ENCODE measurements at places on chromosomes 16 and 17.
A peak's percentile ranks its signal among the peaks of the same experiment; 100 is the strongest.

DNA sequence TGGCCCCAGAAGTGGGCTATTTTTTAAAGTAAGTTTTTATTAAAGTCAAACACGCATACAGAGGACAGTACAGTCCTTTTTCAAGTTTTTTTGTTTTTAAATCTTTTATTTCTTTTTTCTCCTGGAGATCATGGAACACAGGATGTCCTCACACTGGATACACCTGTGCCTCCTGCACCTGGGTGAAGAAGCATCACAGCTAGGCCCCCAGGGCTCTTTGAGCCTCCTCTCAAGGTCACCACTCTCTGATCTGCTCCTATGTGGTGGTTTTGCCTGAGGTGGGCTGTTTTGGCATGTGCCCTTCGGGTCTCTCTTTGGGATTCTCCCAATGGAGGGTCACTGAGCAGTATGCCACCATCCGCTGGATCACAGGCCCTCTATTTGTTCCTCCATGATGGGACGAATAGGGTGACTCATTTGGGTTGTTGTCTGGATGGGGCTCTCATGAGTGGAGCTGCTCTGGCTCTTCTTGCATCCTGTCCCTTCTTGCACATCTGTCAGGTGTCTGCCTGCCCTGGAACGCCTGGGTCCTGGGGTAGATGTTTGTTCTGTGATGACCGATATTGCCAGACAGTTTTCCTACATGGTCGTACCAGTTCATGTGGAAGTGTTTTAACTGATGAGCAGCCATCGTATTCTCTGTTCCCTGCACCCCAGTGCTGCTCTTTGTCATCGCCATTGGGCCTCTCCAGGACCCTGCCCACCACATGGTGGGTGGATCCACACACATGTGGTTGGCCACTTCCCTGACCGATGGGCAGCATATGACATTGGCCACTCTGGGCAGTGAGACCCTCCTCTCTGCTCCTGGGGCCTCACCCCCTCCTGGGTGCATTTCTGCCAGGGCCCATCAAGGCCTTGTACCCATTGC, 55.2 kb upstream of the MED9 start:
- DNase-seq: no peak

GRCh38 chr16:66703406-66704215, 7.1 kb upstream of the CMTM4 start:
- DNase-seq: no peak

GRCh38 chr17:2211661-2212399, 91.8 kb downstream of the SMG6 start:
- no peak for DNase-seq

DNA sequence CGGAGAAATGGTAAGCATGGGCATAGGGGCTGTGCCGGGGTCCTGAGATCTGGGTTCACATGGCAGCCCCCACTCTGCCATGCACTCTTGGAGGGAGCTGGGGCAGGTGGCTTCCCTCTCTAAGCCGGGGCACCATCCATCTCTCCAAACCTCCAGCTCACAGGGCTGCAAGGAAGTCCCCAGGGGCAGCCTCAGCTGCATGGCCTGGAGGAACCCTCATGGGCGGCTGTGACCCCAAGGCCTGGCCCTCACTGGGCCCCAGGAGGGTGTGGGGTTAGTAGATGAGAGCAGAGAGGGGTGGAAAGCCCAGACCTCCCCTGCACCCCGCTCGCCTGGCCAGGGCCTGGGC, 2.6 kb downstream of the CTRB2 start:
- no peak for DNase-seq

DNA sequence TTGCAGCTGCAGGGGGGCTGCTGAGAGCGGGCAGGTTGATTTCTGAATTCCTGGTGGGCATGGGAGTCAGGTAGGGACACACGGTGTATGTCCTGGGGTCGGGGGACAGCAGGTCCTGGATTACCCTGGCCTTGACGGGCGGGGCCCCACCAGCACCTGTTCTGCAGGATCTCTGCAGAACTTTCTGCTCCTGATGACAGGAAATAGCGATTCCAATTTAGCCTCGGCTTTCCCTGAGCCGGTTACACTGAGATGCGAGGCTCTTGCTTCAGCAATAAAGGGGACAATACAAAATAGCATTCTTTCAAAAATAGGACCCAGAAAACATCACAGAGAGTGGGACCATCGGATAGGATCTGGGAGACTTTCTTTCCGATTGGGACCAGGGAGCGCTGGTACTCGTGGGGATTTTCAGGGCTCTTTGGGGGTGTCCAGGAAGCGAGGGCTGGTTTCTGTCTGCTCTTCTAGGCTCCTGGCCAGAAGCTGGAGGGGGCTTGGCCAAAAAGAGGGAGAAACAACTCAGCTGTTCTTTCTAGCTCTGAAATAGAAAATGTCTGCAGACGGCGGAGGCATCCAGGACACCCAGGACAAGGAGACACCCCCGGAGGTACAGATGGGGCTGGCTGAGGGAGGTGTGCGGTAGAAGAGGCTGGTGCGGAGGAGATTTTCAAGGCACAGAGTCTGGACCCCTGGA, 642 bp downstream of the ZNF205 start:
- DNase-seq: no peak

- no peak for DNase-seq
Measured at GRCh38 chr17:48841395-48841831, 10.6 kb downstream of the CALCOCO2 start.

- DNase-seq: no peak
Measured at GRCh38 chr17:73785496-73785895, 141.3 kb upstream of the SDK2 start.

GRCh38 chr16:11045846-11046245, 101.5 kb downstream of the CLEC16A start:
- DNase-seq: no peak

GRCh38 chr17:58722696-58723095, 30.3 kb downstream of the RAD51C start:
- DNase-seq: no peak

DNA sequence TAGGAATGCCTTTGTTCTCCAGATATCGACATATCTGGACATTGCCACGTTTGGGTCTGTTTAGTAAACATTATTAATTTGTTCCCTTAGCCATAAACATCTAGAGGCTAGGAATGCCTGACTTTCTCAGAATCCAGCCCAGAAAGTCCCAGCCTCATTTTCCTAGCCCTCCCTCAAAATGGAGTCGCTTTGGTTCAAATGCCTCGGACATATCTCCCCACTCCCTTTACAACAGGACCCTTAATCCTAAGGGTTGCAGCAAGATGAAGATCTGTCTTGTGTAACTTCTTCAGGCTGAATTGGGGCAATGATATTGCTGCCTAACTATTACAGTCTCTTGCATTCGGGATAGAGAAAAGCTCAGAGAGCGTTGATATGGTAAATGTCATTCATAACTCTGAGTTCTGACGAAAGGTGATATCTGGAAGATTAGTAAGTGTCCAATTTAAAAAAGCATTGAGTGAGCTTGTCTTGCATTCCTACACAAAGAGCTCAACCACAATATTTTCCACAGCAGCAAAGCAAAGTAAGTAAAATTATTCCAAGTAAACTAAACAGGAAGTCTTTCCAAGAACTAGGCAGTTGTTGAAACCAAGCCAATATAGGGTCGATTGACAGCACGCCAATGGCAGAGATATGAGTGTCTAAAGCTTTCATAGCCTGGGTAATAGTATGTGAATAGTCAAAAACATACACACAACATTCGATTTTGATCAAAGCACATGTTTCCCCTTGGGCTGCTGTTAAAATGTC, 46.0 kb upstream of the ARL4D start:
- DNase-seq: no peak

GRCh38 chr16:80350061-80350460, 190.7 kb upstream of the DYNLRB2 start:
- DNase-seq: no peak

- no peak for DNase-seq
Measured at GRCh38 chr16:67104061-67104460, 5.7 kb upstream of the PHAF1 start.

GRCh38 chr16:77299395-77299794, 100.2 kb downstream of the SYCE1L start:
- DNase-seq: no peak

DNA sequence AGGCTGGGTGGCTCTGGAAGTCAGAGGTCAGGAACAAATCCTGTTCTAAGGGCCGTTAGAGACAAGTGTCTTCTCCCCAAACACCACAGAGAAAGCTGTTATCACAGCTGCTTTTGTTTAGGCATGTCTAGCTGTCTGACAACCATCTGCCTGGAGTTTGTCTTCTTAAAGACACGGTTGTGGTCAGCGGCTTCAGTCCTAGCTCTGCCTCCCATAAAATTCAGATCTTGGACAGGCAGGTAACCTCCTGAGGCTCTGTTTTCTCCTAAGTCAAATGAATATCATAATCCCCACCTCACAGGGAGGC, 2.3 kb upstream of the ITGA3 start:
- DNase-seq: no peak

GRCh38 chr16:51907680-51908079, 639.3 kb downstream of the TOX3 start:
- no peak for DNase-seq

- DNase-seq: no peak
Measured at GRCh38 chr16:50302472-50303005, 36.2 kb downstream of the ADCY7 start.

DNA sequence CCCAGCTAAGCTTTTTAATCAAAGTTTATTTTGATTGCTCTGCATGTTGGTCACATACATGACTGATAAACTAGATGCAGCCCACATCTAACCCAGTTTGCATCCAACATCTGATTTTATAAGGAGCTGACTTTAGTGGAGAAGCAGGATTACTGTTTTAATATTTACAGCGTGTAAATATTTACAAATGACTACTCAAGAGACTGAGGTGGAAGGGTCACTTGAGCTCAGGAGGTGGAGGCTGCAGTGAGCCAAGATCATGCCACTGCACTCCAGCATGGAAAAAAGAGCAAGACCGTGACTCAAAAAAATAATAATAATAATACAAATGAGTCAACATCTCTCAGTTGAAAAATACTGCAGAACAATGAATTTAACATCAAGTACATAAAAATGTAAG, 50.8 kb downstream of the PARN start:
- DNase-seq: no peak

DNA sequence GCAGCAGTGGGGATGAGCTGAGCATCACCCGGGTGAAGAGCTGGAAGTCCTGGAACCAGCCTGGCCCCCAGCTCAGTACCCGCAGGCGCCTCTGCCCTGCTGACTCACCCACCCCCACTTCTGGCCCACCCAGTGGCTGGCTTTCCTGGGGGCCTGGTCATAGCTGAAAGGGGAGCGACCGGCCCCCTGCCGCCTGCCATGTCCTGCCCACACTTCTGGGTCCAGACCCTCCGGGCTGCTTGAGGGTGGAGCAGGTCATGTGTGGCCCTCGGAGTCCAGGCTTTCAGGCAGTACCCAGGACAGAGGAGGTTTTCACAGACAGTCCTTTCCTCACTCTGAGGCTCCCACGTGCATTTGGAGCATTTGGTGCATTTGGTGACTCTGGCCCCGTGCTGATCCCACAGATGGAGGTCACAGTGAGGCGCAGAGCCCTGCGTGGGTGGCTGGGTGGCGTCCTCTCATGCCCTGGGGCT, 7.1 kb upstream of the PIEZO1 start:
- DNase-seq: no peak

DNA sequence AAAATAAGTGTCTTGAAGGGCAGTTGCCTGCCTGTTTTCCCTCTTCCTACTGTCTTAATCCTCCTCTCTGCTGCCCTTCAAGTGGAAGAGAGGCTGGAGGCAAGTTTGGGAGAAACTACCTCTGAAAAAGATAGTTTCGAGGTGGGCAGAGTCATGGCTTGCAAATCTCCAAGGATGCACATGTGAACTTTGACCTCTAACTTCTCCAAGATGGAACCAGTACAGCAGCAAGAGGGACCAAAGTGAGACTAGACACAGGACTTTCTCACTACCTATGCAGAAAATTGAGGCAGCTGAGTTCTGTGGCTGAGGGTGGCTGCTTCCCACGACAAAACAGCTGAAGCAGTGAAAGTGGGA, 887 bp upstream of the KCNH4 start:
- DNase-seq: no peak

DNA sequence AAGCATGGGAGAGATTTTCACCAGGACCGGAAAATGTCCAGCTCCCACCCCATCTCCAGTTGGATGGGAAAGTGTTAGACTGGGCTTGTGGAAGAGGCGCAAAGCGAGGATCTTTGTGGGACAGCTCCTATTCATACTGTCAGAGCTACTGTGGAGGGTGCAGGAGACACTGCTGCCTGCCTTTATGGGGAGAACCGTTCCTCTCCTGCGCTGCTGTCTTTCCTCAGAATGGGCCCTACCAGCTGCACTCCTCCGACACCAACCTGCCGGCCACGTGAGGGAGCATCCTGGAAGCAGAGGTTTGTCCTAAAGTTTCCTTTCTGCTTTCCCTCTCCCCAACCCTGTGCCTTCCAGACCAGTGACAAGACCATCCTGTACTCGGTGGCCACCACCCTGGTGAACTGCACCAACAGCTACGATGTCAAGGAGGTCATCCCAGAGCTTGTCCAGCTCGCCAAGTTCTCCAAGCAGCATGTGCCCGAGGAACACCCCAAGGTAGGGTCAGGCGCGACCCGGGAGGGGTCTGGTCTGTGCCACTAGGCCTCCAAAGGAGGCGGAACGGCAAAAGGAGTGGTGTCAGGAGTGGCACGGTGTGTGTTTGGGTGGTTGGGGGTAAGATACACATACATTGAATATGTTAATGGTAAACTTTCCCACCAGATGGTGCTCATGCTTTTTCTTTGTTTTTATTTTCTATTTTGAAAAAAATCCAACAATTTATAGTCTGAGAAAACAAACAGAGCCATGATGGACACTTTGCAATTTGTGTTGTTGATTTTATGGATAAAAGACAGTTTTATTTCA, 23.0 kb downstream of the SLC35G3 start:
- no peak for DNase-seq

DNA sequence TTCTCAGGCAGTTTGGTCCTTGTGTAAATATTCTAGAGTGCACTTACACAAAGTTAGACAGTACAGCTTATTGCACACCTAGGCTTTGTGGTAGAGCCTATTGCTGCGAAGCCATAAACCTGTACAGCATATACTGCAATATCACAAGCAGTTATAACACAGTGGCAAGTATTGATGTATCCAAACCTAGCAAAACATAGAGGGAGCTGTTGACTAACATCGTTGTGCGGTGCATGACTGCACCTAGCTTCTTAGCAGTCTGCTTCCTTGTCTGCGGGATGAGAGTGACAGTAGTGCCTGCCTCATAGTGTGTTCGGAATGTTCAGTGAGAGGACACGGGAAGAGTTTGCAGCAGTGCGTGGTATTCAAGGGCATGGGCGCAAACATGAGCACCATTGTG, 78.9 kb downstream of the MPRIP start:
- DNase-seq: no peak

- no peak for DNase-seq
Measured at GRCh38 chr17:57294629-57295501, 38.5 kb downstream of the MSI2 start.

GRCh38 chr17:66443166-66443565, 140.8 kb downstream of the PRKCA start:
- no peak for DNase-seq

GRCh38 chr16:47732523-47733111, 271.5 kb downstream of the PHKB start:
- peak; percentile 94 for DNase-seq

- DNase-seq: no peak
Measured at GRCh38 chr16:83619381-83620150, 188.2 kb upstream of the HSBP1 start.

All from non-pigmented ciliary epithelial cell (primary cell).